GM12878 (cell line): ENCODE measurements at places on chromosomes 4 and X.

DNA sequence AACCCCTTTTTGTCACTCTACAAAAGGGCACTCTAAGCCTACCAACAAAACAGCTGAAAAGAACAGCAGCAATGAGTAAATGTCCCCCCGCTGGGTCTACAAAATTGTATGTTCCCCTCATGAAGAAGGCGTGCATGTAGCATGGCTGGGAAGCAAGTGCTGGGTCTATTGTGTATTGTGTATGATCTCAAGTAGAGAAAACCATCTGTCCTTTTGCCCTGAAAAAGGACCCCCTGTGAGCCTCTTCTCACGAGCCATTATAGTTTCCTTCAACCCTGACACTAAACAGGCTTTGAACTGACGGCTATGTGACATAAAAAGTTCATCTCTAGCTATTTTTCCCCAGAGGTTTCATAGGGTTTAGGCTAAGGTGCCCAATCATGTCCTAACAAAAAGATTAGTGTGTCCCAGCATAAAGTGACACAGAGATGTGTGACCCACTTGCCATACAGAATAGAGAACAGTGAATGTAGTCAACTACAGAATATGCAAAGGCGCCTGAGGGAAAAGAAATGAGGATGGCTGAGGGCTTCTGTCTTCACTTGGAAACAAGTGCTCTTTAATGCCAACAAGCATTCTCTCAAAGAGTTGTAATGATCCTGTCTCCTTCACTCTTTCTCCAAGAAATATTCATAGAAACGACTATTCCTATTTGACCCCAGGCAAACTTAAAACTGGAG, 27.3 kb downstream of the COL25A1 start:
- DNase-seq: no peak

- DNase-seq: no peak
Measured at GRCh38 chr4:96175871-96176270, 336.0 kb downstream of the PDHA2 start.

DNA sequence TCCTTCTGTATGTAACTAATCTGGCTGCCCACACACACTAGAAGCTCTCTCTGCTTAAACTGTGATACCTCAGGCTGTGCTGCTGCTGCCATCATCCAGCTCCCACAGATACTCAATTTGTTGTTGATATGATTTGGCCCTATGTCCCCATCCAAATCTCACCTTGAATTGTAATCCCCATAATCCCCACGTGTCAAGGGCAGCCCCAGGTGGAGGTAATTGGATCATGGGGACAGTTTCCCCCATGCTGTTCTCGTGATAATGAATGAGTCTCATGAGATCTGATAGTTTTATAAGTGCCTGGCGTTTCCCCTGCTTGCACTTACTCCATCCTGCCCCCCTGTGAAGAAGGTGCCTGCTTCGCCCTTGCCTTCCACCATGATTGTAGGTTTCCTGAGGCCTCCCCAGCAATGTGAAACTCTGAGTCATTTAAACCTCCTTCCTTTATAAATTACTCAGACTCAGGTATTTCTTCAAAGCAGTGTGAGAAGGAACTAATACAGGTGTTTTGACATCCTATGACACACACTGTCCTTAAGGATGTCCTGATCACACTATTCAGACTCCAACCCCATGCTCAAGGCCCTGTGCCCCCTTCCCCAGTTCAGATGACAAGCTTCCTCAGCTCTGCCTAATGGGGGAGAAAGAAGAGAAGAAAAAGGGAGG, 2.9 kb upstream of the ATOH1 start:
- DNase-seq: no peak

GRCh38 chr4:48792348-48793006, 12.4 kb upstream of the FRYL start:
- DNase-seq: no peak

- no peak for DNase-seq
Measured at GRCh38 chrX:368811-369562, 17.7 kb downstream of the PPP2R3B start.

GRCh38 chr4:157013656-157014055, 42.1 kb upstream of the PDGFC start:
- no peak for DNase-seq

GRCh38 chr4:87406462-87406861, 15.5 kb upstream of the HSD17B11 start:
- no peak for DNase-seq

DNA sequence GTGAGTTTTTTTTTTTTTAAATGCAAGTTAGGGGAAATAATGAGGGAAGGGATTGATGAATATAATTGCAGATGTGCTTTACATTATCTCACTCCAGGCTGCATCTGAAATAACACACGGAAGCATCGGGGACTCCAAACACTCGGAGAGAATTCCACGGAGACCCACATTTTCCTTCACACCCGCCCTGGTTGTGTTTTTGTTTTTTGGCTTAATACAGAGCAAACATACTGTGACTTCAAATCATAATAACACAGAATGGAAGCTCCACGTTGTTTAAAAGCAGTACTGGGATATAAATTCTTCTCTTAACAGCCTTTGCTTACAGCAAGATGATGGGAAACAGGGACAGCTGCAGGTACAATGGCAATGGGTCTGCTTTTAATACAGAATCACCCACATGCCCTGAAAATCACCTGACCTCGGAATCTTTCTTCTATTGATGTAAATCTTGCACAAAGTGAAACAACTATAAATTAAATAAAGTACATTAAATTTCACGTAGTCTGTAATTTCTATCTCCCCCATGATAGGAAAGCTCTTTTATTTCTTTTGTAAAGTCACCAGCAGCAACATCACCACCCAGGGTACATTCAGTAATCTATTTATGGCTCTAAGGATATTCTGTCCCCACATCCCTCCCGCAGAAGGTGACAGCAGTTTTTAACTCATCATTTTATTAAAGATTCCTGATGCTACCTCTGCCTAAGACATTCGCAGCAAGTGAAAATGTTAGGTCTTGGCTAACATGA, 119.3 kb downstream of the ZNF827 start:
- DNase-seq: no peak

DNA sequence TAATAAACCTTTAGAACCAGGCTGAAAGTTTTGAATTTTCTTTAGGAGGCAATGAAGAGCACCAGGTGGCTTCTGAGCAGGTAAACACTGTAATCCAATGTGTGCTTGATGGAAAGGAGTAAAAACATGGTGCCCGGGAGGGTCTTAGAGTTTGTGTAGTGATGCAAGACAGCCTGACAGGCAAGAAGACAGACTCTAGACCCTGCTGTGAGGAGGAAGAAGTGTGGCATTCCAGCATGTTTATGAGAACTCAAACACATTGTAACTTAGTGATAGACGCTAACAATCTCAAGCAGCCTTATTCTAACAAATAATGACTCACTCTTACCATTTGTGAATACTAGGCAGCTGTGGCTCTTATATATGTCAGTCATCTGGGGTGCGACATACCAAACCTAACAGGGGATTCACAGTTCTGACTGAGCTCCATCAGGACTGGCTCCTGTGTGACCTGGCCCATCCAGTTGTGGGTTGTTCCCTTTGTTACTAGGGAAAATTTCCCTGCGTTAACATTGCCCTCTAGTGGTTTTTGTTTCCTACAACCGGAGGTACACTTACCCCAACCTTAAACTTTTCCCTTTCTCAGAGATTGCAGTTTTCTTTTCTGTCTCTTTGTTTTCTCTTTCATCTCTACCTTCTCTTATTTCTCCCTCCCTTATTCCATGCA, 53.8 kb downstream of the VSIG4 start:
- peak; percentile 55 for DNase-seq

DNA sequence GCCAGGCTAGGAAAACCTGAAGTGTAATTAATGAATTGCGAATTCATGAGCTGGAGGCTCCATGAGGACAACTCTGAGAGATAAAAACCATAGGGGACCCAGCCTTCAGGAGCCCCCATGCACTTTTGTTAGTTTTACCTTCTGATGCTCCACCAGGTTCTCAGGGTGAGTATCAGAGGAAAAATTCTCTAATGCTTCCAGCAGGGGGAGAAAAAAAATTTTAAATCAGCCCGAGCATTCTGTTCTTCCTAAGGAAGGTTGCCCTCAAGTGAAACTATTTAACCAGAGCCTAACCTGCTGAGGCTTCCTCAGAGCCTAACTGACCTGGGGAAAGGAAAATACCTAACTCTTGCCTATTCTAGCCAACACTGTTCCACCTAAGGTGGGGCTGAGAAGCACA, 552.6 kb downstream of the PPARGC1A start:
- DNase-seq: no peak

GRCh38 chrX:16310326-16310725, 143.0 kb downstream of the MAGEB17 start:
- no peak for DNase-seq
